ENCODE measurements at places on chromosomes 1 and 21.
A peak's percentile ranks its signal among the peaks of the same experiment; 100 is the strongest.

DNA sequence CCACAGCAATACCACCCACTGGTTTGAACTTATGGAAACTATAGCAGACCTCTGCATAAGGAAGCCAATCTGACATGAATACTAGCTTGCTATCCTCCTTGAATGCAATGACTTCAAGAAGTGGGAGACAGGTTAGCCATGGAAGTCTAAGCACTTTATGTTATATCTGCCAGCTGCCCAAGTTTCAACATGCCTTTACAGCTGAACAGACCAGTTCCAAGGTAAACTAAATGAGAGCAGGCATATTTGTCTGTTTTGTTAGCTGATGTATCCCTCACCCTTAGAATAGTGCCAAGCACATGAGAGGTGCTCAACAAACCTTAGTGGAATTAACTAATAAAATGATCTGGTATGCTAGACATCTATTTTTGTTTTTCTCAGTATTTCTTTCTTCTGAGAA lies 65.1 kb downstream of the ALG14 start:
- DNase-seq = no peak

DNA sequence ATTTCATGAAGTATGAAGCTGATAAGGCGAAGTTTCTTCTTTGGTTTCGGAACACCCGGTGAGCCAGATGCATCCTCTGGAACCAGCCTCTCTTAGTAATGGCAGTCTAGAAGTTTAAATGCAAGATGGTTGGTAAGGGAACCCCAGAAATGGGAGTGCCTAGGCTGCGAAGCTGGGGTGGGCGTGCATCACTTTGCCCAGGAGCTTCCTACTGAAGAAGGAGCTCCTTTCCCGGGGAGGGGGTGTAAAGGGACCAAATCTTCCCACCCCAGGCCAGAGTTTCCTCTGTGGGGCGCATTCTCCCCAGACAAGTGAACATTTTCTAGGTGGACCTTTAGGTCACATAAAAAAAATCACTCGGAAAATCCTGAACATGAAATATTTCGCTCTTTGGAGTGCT lies 4.4 kb downstream of the TFF2 start:
- no peak for DNase-seq

- DNase-seq = no peak
Measured at GRCh38 chr1:29579821-29580425, 343.6 kb downstream of the PTPRU start.

DNA sequence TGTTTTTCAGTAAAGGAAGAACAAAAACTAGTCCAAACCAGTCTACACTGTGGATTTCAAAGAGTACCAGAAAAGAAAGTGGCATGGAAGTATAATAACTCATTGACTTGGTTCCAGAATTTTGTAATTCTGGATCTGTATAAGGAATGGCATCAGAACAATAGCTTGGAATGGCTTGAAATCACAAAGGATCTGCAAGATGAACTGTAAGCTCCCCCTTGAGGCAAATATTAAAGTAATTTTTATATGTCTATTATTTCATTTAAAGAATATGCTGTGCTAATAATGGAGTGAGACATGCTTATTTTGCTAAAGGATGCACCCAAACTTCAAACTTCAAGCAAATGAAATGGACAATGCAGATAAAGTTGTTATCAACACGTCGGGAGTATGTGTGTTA lies 21.3 kb downstream of the CHODL start:
- DNase-seq = no peak

GRCh38 chr1:248817065-248817464 lies 8.7 kb downstream of the SH3BP5L start:
- DNase-seq = peak; percentile 80

GRCh38 chr1:243731301-243731891 lies 118.6 kb downstream of the AKT3 start:
- DNase-seq = peak; percentile 26

DNA sequence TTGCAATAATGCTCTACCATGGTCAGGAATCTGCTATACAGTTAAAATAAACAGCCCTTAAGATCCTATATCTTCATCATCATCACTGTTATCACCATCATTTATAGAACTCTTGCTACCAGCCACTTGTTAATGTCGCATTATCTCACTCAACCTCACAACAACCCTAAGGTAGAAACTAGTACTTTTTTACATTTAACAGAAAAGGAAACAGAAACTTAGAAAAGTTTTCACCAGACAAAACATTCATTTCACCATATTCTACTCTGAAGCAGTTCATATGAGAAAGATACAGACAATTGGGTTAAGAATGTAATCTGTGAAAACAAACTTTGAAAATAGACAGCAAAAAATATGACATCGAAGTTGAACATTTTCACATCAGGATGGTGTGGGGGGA lies 262.6 kb downstream of the ATG4C start:
- DNase-seq = no peak

DNA sequence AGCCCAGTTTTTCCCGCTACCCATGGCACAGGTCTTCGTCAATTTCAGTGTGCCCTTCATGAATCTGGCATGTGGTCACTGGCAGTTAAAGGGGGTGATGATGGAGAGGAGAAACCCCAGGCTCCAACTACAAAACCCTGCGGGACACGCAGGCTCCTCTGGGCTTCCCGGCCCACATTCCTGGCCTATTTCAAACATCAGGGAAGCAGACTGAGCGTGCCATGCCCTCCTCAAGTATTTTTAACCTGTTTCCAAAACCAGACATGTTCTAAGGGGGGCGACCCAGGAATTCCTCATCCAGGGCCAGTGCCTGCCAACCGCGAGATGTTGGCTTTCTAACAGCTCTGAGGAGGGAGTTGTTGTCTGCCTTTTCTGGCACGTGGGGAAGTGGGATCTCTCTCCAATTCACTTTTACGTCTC lies 85.1 kb downstream of the CAPZB start:
- DNase-seq = no peak

- peak; percentile 93 for DNase-seq
Measured at GRCh38 chr1:24413350-24414163, at the start of gene STPG1. TSS of gene STPG1 (minus strand) at chr1:24413782. CDS start at chr1:24401388, 12,394 bp downstream.

GRCh38 chr1:207860531-207860930 lies 50.4 kb downstream of the CD34 start:
- no peak for DNase-seq

GRCh38 chr1:4933232-4933631 lies 278.8 kb downstream of the AJAP1 start:
- DNase-seq = no peak

GRCh38 chr1:40313329-40313957 lies 3.6 kb downstream of the COL9A2 start:
- no peak for DNase-seq

GRCh38 chr1:209583408-209583807 lies at the start of gene CAMK1G:
TSS of gene CAMK1G (plus strand) at chr1:209583714. CDS start at chr1:209594984, 11,270 bp downstream.
- DNase-seq = no peak

DNA sequence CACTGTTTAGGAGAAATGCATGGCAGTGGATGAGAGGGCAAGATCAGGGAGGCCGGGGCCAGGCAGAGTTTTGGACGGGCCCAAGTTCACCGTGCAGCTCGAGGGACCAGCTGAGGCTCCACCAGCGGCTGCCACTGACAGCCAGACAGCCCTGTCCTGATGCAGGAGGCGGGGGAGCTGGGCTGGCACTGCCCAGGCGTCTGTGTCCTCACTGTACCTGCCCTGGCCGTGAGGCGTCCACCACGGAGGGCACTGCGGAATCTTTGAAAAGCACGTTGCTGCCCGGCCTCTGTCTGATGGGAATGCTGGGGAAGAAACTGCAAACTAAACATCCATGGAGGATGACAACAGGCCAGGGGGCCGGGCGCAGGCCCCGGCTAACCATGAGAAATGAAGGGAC lies 35.5 kb downstream of the VPS26C start:
- DNase-seq = no peak

DNA sequence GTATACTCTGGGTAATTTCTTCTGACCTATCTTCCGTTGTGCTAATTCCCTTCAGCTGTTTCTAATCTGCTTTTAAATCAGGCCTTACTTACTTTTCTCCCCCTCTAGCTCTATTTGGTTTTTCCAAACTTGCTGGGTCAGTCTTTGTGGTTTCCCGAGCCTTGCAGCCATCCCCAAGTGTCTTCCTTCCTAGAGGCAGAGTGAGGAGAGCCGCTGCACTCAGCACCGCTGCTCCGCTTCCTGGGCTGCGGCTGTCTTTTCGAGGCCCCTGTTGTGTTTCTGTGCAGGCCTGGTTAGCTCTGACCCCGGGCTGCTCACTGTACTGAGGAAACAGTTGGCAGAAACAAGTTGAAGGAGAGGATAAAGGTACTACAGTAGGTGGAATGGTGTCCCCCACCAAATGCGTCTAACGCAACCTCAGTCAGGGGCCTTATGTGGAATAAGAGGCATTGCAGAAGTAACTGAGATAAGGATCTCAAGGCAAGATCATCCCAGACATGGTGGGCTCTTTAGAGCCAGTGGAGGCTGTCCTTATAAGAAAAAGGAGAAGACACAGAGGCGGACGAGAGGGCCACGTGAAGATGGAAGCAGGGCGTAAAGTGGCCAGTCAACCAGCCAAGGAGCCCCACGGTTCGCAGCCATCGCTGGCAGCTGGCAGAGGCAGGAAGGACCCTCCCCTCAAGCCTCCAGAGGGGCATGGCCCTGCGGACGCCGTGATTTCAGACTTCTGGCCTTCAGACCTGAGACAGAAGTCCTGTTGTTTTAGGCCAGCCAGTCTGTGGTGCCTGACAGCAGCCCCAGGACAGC lies 10.5 kb downstream of the WNT9A start:
- peak; percentile 16 for DNase-seq

DNA sequence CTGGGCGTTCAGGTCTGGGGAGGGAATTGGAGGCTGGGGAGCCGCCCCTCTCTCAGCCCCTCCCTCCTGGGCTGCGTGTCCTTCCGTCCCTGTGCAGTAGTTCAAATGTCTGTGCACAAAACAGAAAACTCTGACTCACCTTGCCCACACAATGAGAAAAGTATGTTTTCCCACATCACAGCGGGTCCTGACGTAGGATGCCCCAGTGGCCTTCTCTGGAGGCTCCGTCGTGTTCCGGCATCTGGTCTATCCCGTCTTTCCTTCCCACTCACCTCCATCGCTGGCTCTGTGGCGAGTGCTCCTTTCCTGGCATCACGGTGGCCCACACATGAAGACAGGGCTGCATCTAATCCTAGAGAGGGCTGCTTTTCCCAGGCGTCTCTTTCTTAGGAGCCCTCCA lies 224.0 kb downstream of the KAZN start:
- no peak for DNase-seq

GRCh38 chr21:42429856-42430255 lies 26.2 kb downstream of the UBASH3A start:
- no peak for DNase-seq

- no peak for DNase-seq
Measured at GRCh38 chr1:109341944-109342930, 35.4 kb upstream of the MYBPHL start.

- DNase-seq = no peak
Measured at GRCh38 chr21:14086553-14086952, 124.2 kb downstream of the LIPI start.

GRCh38 chr1:196797891-196798290 lies 21.6 kb upstream of the CFHR1 start:
- DNase-seq = no peak

- peak; percentile 99 for DNase-seq
Measured at GRCh38 chr1:16215882-16216753, 3.7 kb upstream of the ARHGEF19 start.

DNA sequence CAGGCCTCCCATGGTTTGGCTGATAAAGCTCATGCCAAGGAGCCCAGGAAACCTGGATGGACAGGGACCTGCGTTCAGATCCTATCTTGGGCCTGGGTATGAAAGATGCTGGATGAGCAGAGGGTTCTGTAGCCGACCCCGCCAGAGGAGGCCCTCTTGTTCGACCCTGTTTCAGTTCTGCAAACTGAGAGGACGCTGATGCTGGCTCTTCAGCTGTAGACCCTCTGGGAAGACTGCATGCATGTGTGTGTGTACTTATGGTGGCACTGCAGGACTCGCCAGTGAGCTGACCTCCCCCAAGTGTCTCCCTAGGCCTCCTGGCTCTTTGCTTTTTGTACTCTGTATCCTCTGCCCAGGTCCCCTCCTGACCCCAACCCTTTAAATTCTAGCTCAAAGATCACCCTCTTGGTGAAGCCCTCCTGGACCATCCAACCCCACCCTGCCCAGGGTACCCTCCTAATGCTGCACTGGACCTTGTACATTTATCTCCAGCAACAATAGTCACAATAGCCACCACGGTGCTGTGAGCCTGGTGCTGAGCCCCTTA lies 1.6 kb downstream of the EPS8L3 start:
- no peak for DNase-seq

- DNase-seq = no peak
Measured at GRCh38 chr1:10249808-10250457, 39.6 kb downstream of the KIF1B start.

GRCh38 chr1:183876309-183876708 lies 71.4 kb downstream of the RGL1 start:
- DNase-seq = no peak

- DNase-seq = no peak
Measured at GRCh38 chr1:12249181-12249580, 19.4 kb downstream of the VPS13D start.

- no peak for DNase-seq
Measured at GRCh38 chr1:79694241-79694640, 687.7 kb upstream of the ADGRL4 start.

- DNase-seq = no peak
Measured at GRCh38 chr1:222416001-222416791, 131.7 kb downstream of the HHIPL2 start.

DNA sequence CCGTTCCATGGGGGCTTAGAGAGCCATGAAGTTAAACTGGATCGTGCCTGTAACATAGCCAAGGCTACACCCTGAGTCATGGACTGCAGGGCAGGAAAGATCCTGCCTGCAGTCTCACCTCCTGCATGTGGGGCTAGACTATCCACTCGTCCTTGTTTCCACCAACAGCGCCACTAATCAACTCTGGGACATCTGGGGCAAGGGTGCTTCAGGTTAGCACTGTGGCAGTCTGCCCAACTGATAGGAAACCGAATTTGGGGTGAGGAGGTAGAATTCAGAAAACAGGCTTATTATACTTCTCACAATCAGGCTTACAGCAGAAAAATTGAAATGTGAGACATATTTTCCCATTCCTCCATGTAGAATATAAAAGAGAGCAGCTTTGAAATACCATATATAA lies 85.2 kb upstream of the ADAM30 start:
- DNase-seq = peak; percentile 89

DNA sequence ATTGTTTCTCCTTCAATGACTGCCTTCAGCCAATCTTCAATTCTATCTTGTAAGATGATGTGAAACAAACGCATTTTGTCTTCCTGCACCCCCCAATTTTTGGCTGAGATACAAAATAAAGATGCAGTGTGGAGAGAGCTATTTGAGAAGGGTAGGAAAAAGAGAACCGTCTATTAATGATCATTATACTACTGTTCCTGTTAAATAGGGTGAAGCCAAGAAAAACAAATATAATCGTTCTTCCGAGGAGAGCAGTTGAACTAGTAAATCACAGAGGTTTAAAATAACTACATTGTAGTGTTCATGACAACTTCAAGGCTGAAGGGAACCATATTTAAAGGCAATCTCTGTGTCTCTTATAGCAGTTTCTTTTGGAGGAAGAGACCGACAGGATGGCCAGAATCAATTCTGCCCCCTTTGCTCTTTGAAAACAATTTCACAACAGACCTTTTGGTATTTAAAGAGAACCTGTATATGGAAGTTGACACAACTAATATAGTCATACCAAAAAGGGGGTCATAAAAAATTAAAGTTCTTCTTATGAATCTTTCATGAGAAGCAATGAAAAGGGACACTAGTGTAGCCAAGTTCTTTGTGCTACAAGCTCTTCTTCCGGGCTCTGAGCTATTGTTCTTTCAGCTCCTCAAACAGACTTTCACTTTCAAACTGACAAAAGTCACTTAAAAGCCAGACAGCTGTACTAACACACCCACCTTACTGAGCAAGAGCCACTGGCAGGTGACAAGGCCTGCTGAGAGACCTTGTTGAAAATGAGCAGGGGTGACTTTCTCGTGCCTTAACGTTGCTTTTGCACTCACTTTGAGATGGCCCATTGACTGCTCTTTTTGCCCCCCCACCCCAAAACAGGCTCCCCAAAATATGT lies 30.9 kb downstream of the PROX1 start:
- no peak for DNase-seq
